Breast epithelium (tissue), 4 donors: ENCODE measurements at places on chromosomes 16 and 17. TPM values are rescaled to one million over a fixed set of nuclear protein-coding genes. Genes with fewer than 3 reads are reported as not detected.

The TMEM235 gene
- total RNA-seq: not detected

The SPATA32 gene
- total RNA-seq: not detected

The GAS2L2 gene
- 0.29 TPM for total RNA-seq

GRCh38 chr17:58968426-58969061, 138.1 kb downstream of the TRIM37 start:
- H3K36me3 ChIP-seq: no peaks in the 10 kb centered on the region
- no peaks in the 10 kb centered on the region for H3K27me3 ChIP-seq
- H3K4me3 ChIP-seq: no peak overlapping the region
- H3K27ac ChIP-seq: no peak overlapping the region
- no peak for DNase-seq

- no peak for DNase-seq
- H3K4me3 ChIP-seq: no peak overlapping the region
- H3K4me1 ChIP-seq: peaks cover 12% of the 10 kb centered on the region
- peaks cover 15% of the 10 kb centered on the region for H3K27me3 ChIP-seq
Measured at GRCh38 chr16:89920723-89921122, 2.1 kb downstream of the MC1R start.

- no peaks in the 10 kb centered on the region for H3K27me3 ChIP-seq
- H3K4me1 ChIP-seq: no peaks in the 10 kb centered on the region
- no peak overlapping the region for H3K4me3 ChIP-seq
- H3K27ac ChIP-seq: no peak overlapping the region
- no peaks in the 10 kb centered on the region for H3K36me3 ChIP-seq
- DNase-seq: no peak
Measured at GRCh38 chr17:5870231-5870953, 199.8 kb upstream of the WSCD1 start.

DNA sequence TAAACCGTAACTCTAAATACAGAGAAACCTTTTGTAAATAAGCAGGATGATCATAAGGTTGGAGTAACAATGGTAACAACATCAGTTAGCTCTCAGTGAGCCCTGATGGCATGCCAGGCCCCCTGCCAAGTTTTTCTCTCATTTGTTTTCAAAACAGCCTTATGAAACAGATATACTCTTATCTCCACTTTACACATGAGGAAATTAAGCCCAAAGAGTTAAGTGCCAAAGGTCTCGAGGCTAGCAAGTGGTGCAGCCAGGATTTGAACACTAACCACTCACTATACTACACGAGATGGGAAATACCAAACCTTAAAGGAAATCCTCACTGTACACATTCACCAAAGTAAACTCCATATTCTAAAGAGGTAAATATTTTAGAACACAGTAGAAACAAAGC, 15.0 kb downstream of the USP31 start:
- peak overlapping the region; percentile 79 for H3K27ac ChIP-seq
- H3K36me3 ChIP-seq: no peaks in the 10 kb centered on the region
- H3K4me1 ChIP-seq: no peaks in the 10 kb centered on the region
- no peak overlapping the region for H3K4me3 ChIP-seq

DNA sequence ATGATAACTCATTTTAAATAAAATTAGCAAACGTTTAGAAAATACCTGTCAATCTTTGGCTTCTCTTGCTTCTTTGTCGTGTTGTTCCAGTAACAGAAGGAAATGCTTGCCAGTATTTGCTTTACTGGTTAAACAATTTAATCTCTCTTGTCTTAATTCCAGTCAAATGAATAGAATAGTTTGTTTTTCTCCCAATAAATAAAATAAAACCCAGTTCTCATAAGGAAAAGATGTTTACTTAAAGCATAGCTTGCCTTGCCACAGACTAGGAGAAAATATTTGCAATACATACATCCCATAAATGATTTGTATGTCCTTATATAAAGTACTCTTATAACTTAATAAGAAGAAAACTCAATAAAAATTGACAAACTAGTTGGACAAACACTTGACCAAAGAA, 43.9 kb upstream of the TEKT3 start:
- no peaks in the 10 kb centered on the region for H3K27me3 ChIP-seq
- no peak overlapping the region for H3K27ac ChIP-seq
- no peaks in the 10 kb centered on the region for H3K4me1 ChIP-seq
- DNase-seq: no peak
- H3K4me3 ChIP-seq: no peak overlapping the region

DNA sequence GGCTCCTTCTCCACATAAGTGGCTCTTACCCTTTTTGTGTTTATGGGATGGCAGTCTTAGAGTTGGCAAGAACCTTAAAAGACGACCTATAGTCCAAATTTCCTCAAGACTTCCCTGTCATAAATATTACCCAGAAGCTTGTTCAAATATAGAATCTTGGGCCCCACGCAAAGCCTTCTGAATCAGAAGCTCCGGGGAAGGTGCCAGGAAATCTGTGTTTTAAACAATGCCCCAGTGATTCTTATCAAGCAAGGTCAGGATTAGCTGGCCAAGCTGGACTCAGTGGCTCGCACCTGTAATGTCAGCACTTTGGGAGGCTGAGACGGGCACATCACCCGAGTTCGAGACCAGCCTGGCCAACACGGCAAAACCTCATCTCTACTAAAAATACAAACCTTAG, 85.7 kb downstream of the TIMM22 start:
- H3K4me1 ChIP-seq: peaks cover 4% of the 10 kb centered on the region
- no peaks in the 10 kb centered on the region for H3K36me3 ChIP-seq
- peak overlapping the region; percentile 54 for H3K27ac ChIP-seq
- DNase-seq: no peak

- H3K27ac ChIP-seq: no peak overlapping the region
- DNase-seq: no peak
- H3K36me3 ChIP-seq: no peaks in the 10 kb centered on the region
- H3K27me3 ChIP-seq: peaks cover 5% of the 10 kb centered on the region
- H3K4me3 ChIP-seq: no peak overlapping the region
- no peaks in the 10 kb centered on the region for H3K4me1 ChIP-seq
Measured at GRCh38 chr16:27441998-27442397, 40.0 kb downstream of the IL21R start.

- H3K4me1 ChIP-seq: no peaks in the 10 kb centered on the region
- peak; percentile 85 for DNase-seq
- no peaks in the 10 kb centered on the region for H3K27me3 ChIP-seq
- peak overlapping the region; percentile 89 for H3K27ac ChIP-seq
- no peak overlapping the region for H3K4me3 ChIP-seq
Measured at GRCh38 chr17:4514206-4514605, 15.5 kb downstream of the SPNS2 start.

DNA sequence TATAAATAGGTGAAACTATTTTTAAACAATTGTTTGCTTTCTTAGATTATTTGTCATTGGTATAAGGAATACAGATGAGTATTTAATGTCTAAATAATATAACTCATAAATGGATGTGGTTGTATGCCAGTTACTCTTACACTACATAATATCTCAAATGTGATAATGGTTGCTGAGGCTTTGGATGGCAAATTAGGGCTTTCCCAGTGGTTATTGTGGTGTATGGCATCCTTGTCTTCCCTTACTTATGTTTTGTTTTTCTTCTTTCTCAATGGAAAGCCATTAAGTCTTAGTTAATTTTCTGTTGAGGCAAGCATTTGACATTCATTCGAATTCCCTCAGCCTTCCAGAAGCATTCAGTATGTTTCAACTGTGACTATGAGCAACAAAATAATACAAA, 10.5 kb downstream of the OMG start:
- H3K4me3 ChIP-seq: no peak overlapping the region
- H3K4me1 ChIP-seq: no peaks in the 10 kb centered on the region
- H3K36me3 ChIP-seq: no peaks in the 10 kb centered on the region

DNA sequence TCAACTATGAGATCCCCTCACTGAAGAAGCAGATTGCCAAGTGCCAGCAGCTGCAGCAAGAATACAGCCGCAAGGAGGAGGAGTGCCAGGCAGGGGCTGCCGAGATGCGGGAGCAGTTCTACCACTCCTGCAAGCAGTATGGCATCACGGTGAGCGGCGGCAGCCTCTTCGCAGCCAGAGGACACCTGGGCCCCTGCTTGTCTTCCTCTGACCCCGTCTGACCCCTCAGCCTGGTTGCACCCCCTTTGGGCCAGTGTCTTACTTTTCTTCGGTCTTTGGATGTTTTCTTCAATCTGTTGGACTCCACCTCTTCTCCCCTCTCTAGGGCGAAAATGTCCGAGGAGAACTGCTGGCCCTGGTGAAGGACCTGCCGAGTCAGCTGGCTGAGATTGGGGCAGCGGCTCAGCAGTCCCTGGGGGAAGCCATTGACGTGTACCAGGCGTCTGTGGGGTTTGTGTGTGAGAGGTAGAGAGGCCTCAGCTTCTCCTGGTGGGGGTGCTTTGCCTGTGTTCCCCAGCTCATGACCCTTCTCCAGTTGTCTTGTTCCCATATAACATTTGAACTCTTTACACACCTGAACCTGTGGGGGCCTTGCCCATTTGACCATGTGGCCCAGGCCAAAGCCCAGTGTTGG, 4.4 kb downstream of the CDK5RAP3 start:
- no peaks in the 10 kb centered on the region for H3K36me3 ChIP-seq
- H3K27ac ChIP-seq: no peak overlapping the region
- DNase-seq: no peak
- H3K4me3 ChIP-seq: no peak overlapping the region
